ENCODE measurements at places on chromosomes 1 and 21.

- DNase-seq: no peak
Measured at GRCh38 chr1:103336408-103336807, 189.1 kb upstream of the RNPC3 start.

- peak; percentile 34 for DNase-seq
Measured at GRCh38 chr1:48109390-48110013, 112.3 kb upstream of the TRABD2B start.

DNA sequence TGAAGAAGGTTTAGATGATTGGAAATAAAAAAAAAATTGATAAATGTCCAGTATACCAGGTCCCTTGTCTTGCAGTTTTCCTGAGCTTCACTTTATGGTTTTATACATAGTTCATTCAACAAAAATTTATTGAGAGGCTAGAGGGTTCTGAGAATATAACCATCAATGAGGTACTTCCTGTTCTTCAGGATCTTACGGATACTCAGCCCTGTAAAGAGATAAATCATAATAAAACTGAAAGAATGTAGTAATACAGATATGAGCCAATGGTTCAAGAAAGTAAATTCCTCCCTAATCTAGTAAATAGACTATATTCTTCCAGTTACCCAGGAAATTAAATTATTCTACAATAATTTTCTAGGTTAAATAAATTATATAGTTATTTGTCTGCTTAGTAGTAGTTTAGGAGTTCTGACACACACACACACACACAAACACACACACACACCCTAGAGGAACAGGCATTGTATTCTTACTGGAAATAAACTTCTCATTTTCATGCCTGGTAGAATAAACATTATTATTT lies 70.4 kb upstream of the HMCN1 start:
- no peak for DNase-seq

- DNase-seq: no peak
Measured at GRCh38 chr1:74681449-74681848, 7.9 kb upstream of the ERICH3 start.

DNA sequence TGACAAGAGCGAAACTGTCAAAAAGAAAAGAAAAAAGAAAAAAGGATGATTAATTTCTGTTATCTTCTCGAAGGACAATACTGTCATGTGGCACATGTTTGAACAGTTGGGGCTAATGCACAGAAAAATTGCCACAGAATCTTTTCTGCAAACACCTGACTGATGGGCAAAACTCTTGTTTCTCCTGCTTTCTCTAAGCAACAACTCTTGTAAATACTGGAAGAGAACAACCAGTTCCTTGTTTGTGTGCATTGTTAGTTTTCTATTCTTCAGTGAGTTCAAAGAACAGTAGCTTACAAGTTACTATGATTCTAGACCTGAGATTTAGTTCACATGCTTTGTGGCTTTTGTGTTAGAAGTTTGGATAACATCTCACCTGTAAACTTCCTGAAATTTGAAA lies 60.7 kb downstream of the CDC14A start:
- no peak for DNase-seq

- DNase-seq: no peak
Measured at GRCh38 chr1:184943998-184944397, 30.3 kb downstream of the NIBAN1 start.

DNA sequence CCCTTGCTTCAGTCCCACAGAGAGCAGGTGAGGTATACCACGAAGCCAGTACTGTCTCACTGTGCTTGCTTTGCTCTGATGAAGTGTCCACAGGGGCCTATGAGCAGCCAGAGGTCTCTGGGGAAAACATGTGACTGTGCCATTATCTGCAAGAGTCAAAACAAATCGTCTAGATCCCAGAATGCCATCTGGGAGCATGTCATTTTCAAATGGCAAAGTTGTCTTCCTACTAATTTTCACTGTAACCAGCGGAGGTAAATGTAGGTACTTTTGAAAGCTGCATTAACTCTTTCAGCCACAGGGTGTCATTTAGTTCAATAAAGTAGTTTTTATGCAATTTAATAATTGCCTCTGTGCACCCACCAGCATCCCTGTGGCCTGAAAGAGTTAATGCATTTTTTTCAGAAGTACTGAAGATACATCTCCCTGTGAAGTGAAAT lies 173.6 kb upstream of the SGIP1 start:
- DNase-seq: no peak

- no peak for DNase-seq
Measured at GRCh38 chr1:176466514-176466913, 3.5 kb downstream of the PAPPA2 start.

GRCh38 chr1:53317646-53318539 lies 10.0 kb downstream of the LRP8 start:
- no peak for DNase-seq

DNA sequence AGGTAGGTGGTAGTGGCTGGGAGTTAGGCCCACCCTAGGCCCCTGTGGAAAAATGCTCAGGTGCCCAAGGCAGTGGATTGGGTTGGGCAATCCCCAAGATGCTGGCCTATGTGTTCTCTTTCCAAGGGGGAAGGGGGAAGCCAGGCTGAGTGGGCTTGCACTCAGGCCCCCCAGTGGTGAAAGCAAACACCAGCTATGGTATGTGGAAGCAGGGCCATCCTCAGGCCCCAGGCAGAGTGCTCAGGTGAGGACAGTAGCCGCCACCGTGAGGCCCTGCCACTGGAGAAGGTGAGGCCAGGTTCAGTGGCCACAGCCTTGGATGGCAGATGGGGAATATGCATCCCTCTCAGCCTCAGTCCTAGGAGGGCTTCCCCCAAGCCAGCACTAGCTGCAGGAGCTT lies 11.8 kb downstream of the LY9 start:
- DNase-seq: no peak

DNA sequence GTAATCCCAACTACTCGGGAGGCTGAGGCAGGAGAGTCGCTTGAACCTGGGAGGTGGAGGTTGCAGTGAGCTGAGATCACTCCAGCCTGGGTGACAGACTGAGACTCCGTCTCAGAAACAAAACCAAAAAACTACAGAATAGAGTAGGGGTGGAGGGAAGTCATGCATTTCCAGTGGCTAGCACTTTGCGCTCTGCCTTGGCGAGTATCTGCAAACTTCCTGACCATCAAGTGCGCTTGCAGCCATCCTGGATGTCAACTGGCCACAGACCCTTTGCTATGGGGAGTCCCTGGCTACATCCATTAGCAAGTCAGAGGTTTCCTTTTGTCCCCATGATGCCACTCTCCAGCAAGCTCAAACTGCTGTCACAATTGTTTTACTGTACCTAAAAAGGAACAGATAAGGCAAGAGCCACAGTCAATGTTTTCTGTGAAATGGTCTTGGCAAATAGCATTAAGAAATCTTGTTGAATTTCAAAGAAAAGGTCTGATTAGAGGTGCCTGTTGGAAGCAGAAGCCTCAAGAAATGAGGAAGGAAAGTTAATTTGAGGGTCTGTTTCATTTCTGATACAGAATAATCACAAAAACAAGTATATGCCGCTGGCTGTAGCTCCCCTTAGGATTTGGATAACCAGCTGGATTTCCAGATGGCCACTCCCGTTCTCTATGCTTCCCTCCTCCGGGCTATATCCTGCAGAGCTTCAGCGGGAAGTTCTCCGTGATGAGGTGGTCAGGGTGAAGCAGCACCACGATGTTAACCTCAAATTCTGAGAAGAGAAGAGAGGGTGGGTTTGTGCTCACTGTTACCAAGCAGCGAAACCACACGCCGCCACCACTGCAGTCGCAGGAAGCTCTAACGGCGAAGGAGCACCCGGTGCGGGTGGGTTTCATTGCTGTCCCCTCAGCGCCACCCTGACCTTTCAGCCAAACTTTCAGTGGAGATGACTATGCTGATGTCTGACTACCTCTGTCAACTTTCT lies 42.0 kb downstream of the VPS26C start:
- DNase-seq: peak; percentile 58

GRCh38 chr1:114522264-114522575 lies 11.2 kb upstream of the TRIM33 start:
- DNase-seq: no peak

DNA sequence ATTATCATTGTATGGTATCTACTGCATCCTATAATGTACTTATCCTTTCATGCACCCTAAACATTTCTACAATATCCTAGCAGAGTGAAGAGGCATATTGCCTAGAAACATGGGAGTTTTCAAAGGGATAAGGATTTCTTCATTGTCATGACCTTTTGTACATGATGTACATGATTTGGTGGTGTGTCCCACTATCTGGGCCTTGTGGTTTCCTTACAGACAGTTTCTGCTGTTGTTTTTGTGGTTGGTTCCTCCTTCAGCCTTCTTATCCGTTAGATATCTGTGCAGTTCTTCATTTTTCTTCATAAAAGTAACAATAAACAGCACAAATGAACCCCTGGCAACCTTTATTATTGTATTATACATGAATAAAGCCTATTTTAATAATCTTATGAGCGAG lies 70.4 kb upstream of the BACH1 start:
- no peak for DNase-seq

Data from CD4-positive, alpha-beta T cell treated with Interferon alpha-2 for 1 hour (primary cell).